Aorta (tissue), 5 donors: ENCODE measurements at places on chromosomes 4 and X. TPM values are rescaled to one million over a fixed set of nuclear protein-coding genes. Genes with fewer than 3 reads are reported as not detected.

DNA sequence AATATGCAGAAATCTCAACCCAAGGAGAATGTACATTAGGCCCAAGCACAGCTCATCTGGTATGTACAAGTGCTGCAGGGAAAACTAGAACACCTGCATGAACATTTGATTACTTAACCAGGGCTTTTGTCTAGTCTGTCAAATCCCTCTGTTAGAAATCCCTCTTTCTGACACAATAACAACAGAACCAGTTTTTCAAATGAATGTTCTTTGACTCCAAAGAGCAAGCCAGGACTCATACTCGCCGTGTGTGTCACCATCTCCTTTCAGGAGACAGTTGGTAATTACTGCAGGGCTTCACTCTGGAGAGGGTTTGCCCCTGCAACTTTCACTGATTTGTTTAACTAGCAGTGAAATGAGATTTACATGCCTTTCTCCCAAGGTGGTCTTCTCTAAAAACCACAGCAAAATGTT lies 143.0 kb upstream of the FAM241A start:
- no peak overlapping the region for H3K27ac ChIP-seq
- H3K4me3 ChIP-seq: no peak overlapping the region
- H3K36me3 ChIP-seq: no peaks in the 10 kb centered on the region
- DNase-seq: no peak
- H3K27me3 ChIP-seq: no peaks in the 10 kb centered on the region

DNA sequence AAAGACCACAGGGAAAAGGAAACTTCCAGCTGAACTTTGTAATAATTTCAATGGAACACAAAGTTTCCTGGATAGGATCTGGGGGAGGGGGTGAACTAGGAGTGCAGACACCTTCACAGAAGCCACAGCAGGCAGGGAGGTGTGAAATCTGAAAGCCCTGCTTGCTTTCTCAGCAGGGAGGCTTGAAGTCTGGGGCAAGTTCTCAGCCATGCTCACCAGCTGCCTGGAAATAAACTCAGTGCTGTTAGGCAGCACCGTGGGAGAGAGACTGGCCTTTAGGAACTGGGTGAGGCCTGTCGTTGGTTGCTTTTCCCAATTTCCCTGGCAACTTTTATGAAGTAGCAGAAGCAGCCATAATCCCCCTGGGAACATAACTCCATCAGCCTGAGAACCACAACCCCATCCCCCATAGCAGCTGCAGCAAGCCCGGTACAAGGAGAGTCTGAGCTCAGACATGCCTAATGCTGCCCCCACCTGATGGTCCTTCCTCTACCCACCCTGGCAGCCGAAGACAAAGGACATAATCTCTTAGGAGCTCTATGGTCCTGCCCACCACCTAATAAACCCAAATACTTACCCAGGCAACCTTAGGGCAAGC lies 39.2 kb upstream of the NMU start:
- H3K4me1 ChIP-seq: no peaks in the 10 kb centered on the region
- no peaks in the 10 kb centered on the region for H3K36me3 ChIP-seq
- no peak overlapping the region for H3K27ac ChIP-seq
- DNase-seq: no peak

GRCh38 chr4:24748023-24748422 lies 47.4 kb upstream of the SOD3 start:
- no peak for DNase-seq
- H3K4me3 ChIP-seq: no peak overlapping the region
- no peaks in the 10 kb centered on the region for H3K4me1 ChIP-seq
- H3K27ac ChIP-seq: no peak overlapping the region
- no peaks in the 10 kb centered on the region for H3K36me3 ChIP-seq

Gene CCDC149
- total RNA-seq: 43.4 TPM

DNA sequence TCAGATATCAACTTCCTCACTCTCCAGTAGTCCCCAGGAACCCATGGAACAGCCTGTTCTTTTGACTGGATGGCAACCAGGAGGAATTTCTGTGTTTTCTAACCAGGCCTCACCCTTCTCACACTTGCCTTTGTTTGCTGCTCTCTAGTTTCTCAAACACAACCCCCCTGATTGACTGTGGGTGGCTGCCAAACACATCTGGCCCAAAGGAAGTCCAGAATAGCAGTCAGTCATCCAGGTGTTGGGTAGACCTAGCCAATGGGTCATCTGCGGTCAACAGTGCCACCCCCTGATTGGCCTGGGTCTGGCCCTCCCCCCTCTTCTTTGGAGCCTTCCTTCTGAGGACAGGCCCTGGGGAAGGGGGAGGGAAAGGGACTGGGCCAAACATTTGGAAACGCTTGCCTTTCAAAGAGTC lies 53.7 kb downstream of the MSX1 start:
- H3K27me3 ChIP-seq: no peaks in the 10 kb centered on the region
- no peaks in the 10 kb centered on the region for H3K4me1 ChIP-seq
- DNase-seq: no peak
- no peak overlapping the region for H3K27ac ChIP-seq
- H3K36me3 ChIP-seq: no peaks in the 10 kb centered on the region

GRCh38 chr4:18608908-18609533 lies 587.5 kb upstream of the LCORL start:
- no peak overlapping the region for H3K27ac ChIP-seq
- no peak for DNase-seq
- H3K4me1 ChIP-seq: no peaks in the 10 kb centered on the region

Gene MFAP3L
- 10.1 TPM for total RNA-seq
